ENCODE measurements at places on chromosomes 5 and 9. TPM values are rescaled to one million over a fixed set of nuclear protein-coding genes. Genes with fewer than 3 reads are reported as not detected.

The TSLP gene
- not detected for polyA plus RNA-seq

DNA sequence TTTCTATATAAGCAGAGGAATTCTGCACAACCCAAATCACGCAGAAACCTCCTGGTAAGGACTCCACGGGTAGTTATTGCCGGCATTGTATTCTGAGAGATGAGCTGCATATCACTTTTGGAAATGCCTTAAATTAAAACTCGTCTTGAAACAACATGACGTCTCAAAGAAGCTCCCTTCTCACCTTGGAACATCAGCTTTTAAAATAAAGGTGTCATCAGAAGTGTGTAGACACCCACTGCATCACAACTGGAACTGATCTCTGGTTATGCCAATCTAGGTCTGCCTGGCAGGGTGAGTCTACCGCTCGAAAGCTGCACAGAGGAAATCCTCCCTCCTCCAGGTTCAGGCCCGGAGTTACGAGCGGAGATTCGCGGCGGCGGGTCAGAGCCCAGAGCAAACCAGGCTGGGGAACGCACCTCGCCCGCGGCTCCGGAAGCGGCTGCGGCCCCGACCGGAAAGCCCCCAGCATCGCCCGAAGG lies 974 bp upstream of the SLC12A2 start:
- DNase-seq: no peak

The CD14 gene
- 2.0 TPM for polyA plus RNA-seq

DNA sequence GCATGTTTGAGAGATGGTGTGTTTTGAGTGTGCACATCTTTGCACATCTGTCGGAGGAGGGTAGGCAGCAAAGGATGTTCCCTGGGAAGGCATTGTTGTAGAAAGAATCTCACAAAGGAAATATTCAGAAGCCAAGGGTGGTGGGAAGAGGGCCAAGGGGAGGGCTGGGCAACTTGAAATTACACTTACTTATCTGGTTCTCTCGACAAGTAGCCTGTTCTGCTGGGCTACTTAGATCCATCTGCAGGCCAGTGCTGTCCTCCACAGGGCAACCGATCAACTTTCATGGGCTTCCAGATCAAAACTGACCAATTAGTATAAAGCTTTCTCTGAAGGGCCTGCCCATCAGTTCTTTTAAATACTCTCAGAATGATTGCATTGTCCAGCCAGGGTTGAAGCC lies 495.2 kb downstream of the GADD45G start:
- DNase-seq: no peak

DNA sequence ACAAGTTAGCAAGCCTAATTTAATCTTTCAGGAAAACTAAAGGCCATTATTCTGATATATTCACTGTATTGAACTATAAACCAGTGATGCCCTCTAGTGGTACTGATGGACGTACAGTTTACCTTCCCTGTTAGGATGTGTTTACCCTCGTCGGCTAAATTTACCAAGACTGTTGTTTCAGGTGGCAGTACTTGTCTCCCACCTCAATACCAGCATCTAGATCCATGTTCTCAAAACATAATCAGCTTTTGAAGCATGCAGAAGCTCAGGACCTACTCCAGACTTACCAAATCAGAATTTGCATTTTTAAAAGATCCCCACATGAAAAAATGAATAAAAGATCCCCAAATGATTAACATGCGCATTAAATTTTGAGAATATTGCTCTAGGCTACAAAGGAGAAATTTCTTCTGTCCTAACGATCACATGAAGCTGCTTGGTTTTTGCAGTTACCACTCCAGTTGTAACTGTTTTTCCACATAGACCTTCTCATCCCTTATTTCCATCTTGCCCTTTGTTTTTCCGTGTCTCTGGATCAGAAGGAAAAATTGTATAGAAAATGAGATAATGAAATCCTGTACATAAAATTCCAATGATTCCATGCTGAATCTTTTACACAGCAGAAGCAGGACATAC lies 3.2 kb upstream of the BAAT start:
- DNase-seq: no peak

DNA sequence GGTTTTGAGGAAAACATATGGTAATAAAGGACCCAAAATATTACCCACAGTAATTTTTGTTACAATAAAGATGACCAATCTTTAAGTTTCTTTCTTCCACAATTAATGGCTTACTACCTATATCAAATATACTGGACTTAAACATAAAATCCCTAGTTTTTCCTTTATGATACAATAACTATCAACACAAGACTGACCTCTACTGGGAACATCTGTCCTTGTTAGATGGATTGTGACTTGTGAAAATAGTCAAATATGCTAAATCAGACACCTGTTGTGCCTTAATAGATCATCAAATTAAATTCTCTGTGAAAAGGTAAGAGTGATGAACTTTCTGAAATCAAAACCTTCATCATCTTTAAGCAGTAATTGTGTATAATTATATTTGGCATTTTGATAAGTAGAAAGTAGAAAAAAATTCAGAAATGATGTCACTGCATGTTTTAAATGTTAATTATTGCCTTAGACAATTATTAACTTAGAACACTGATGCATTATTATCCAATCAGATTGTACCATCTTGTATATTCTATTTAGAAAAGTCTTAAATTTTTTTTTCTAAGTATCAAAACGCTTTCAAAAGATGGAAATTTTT lies 113.6 kb downstream of the DEPDC1B start:
- DNase-seq: no peak

GRCh38 chr5:143016777-143017516 lies 246.8 kb downstream of the ARHGAP26 start:
- peak; percentile 54 for DNase-seq

DNA sequence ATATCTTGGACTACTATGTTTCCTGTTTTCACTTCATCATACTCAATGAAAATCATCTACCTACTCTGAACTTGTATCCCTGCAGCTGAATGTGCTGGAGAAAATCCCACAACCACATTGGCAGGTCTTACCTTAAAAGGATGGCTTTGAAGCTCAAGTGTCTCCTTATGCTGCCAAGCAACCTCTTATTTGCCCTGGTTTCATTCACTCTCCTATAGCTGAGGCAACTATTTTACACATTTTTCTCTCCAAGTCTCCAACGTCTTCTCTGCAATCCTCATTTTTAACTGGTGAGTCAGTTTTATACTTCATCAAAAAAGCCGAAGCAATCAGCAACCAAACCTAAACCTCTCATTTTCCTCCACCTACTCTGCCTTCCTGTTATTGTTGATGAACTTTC lies 49.7 kb downstream of the POU4F3 start:
- no peak for DNase-seq

DNA sequence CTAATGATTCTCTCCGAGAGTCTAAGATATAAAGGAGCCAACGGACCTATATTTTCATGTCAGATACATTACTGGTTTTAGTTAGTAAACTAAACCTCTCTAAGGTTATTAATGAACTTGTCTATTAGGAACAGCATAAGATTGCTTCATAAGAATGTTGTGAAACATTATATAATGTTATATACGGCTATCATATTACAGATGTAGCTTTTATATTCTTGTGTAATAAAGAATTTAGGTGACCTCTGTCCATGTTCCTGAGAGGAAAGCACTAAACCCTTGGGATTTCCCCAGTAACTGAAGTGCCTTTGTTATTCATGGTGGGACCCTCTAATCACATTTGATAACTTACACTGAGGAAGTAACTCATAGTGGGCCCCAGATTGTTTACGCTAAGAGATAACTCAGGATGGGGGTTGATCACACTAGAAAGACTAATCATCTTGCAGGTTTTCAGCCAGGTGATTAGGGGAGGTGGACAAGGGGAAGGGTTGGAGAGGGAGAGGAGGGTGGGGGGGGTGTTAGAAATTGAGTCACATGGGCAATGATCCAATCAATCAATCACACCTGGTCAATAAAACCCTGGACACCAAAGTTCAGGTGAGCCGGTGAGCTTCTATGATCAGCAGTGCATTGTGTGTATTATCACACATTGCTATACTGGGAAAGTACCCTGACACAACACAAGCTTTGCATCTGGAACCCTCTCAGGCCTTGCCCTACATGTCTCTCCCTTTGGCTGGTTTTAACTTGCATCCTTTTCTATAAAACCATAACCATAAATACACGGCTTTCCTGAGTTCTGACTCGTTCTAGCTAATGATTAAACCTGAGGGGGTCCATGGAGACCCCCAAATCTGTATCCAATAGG lies 25.8 kb downstream of the ECPAS start:
- DNase-seq: no peak

The FOXD4L5 gene
- 0.16 TPM for polyA plus RNA-seq

DNA sequence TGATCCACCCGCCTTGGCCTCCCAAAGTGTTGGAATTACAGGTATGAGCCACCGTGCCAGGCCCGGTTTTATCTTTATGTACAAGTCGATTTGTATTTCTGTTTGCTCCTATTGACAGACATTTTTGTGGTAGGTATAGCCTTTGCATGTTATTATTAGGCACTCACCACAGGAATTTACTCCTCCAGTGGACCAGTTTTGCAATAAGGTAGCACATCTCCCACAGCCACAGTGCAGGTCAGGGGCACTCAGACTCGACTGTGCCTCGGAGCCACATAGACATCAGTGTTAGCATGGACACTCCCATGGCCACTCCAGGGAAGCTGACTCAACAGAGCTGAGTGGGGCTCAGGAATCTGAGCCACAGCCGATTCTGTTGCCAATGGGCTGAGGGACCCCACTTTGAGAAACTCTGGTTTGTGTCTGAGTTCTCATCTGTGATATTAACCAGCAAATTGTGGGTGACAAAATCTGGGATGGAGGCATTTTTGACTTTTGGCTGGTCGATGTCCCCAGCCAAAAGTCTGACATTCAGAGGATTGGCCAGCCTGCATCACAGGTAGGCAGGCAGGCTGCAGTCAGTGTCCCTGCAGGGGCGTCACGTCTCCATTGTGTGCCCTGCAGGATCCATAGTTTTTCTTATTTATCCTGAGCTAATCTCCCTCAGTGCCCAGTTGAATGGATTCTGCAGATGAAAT lies 15.0 kb upstream of the SHB start:
- DNase-seq: no peak

GRCh38 chr9:764105-764524 lies 77.4 kb upstream of the DMRT1 start:
- DNase-seq: peak; percentile 86

- DNase-seq: no peak
Measured at GRCh38 chr9:136424750-136425362, 14.4 kb downstream of the PMPCA start.

GRCh38 chr9:128335914-128336313 lies 4.4 kb upstream of the SLC27A4 start:
- DNase-seq: no peak

DNA sequence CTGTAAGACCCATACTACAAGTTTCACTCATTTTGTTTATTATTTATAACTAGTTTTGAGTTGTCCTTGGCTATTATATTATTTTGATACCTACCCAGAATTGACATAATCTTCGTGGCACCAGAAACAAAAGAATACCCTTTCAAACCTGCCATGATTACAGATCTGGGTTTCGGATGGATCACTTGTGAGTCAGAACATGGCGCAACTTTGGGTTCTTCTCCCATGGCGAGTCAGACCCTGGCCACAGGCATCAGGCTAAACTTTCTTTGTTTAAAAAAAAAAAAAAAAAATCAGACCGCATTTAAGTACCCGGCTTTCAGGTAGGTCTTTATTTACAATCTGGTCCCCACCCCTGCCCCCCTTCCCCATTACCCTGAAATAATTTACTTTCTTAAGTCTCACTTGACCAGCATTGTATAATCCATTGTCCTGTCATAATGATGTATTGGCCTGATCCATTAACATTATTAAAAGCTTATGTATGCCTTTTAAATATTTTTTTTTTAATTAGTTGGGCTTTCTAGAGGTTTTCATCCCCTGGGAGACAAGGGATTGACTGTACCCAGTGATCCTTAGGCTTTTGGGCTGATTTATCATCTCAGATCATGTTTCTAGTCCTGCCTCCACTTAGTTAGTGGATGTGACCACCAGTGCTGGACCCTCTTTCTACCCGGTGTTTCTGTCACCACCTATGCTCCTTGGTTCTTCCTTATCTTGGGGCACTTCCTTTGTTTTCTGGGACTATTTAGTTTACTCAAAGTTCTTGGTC lies 43.9 kb downstream of the F2RL2 start:
- no peak for DNase-seq
